A549 treated with GW870086 at 1 μM for 4 hours (cell line): ENCODE measurements at places on chromosomes 3 and 15. TPM values are rescaled to one million over a fixed set of nuclear protein-coding genes. Genes with fewer than 3 reads are reported as not detected.

Gene CLRN1
- not detected in 5 replicates for total RNA-seq

Gene DLEC1
- 0.06 TPM in 1 of 5 replicates, not detected in the others for total RNA-seq

Gene GRK7
- total RNA-seq = not detected in 5 replicates

Gene AMIGO3
- total RNA-seq = 0.52 to 1.8 TPM (median 0.64 TPM) in 5 replicates

Gene ARNT2
- total RNA-seq = 13.6 to 18.5 TPM (median 16.2 TPM) in 5 replicates

Gene WDR53
- 8.3 to 11.3 TPM (median 10.2 TPM) in 5 replicates for total RNA-seq

Gene GOLGA8J
- total RNA-seq = 0.10 TPM in 1 of 5 replicates, not detected in the others

Gene SLC28A1
- not detected in 5 replicates for total RNA-seq

Gene CLSTN2
- 0.03 to 0.07 TPM (median 0.03 TPM) in 5 replicates for total RNA-seq

Gene MRAS
- total RNA-seq = 7.1 to 11.4 TPM (median 9.2 TPM) in 5 replicates

Gene INAFM2
- 4.8 to 6.6 TPM (median 6.3 TPM) in 5 replicates for total RNA-seq

Gene CTXND1
- total RNA-seq = 0.01 to 0.02 TPM (median 0.02 TPM) in 3 of 5 replicates, not detected in the others

Gene CDCP1
- 9.8 to 11.7 TPM (median 10.5 TPM) in 5 replicates for total RNA-seq

Gene MOBP
- total RNA-seq = 0.09 to 0.37 TPM in 2 of 5 replicates, not detected in the others

Gene DPH3
- total RNA-seq = 20.0 to 29.0 TPM (median 25.6 TPM) in 5 replicates

Gene CLDN11
- 0.17 to 0.32 TPM (median 0.28 TPM) in 4 of 5 replicates, not detected in the other for total RNA-seq

Gene TMEM40
- total RNA-seq = 0.17 to 0.90 TPM (median 0.41 TPM) in 5 replicates

Gene CYP11A1
- total RNA-seq = not detected in 5 replicates

Gene CKMT1B
- total RNA-seq = 2.6 to 5.5 TPM (median 4.8 TPM) in 5 replicates

Gene XYLB
- 3.6 to 4.0 TPM (median 3.8 TPM) in 5 replicates for total RNA-seq

Gene LSAMP
- 0.06 to 0.62 TPM (median 0.20 TPM) in 5 replicates for total RNA-seq

Gene OIP5
- 13.3 to 15.9 TPM (median 14.6 TPM) in 5 replicates for total RNA-seq

Gene MELTF
- total RNA-seq = 52.2 to 72.0 TPM (median 61.8 TPM) in 5 replicates

Gene CDHR4
- total RNA-seq = 0.21 to 0.52 TPM (median 0.32 TPM) in 4 of 5 replicates, not detected in the other

Gene MESP2
- total RNA-seq = 0.30 to 0.47 TPM (median 0.41 TPM) in 5 replicates

Gene DISP2
- total RNA-seq = 0.58 to 2.5 TPM (median 1.6 TPM) in 5 replicates

Gene CEP70
- 4.5 to 7.8 TPM (median 7.3 TPM) in 5 replicates for total RNA-seq

Gene GLDN
- total RNA-seq = 0.03 to 0.10 TPM (median 0.08 TPM) in 3 of 5 replicates, not detected in the others

Gene AADACL2
- not detected in 5 replicates for total RNA-seq

Gene LRRC34
- total RNA-seq = not detected in 5 replicates

Gene SPINK8
- total RNA-seq = not detected in 5 replicates

Gene SLC9C1
- not detected in 5 replicates for total RNA-seq

Gene SENP8
- 1.6 to 2.1 TPM (median 1.7 TPM) in 5 replicates for total RNA-seq

Gene SPTSSB
- 0.10 TPM in 1 of 5 replicates, not detected in the others for total RNA-seq

Gene TF
- total RNA-seq = 0.83 to 3.9 TPM (median 1.4 TPM) in 5 replicates

Gene BFSP2
- total RNA-seq = not detected in 5 replicates

Gene HHLA2
- total RNA-seq = 0.08 to 0.21 TPM in 2 of 5 replicates, not detected in the others

Gene IL5RA
- 0.10 TPM in 1 of 5 replicates, not detected in the others for total RNA-seq

Gene CFAP20DC
- total RNA-seq = 1.5 to 3.2 TPM (median 2.6 TPM) in 5 replicates

Gene COLQ
- 0.23 to 0.65 TPM (median 0.26 TPM) in 5 replicates for total RNA-seq

Gene LAMB2
- 86.4 to 110 TPM (median 98.1 TPM) in 5 replicates for total RNA-seq

Gene ACSBG1
- total RNA-seq = 0.17 to 0.59 TPM (median 0.31 TPM) in 5 replicates

Gene HTR3C
- not detected in 5 replicates for total RNA-seq

Gene NLGN1
- total RNA-seq = not detected in 5 replicates

Gene ATP8B4
- 0.57 to 1.4 TPM (median 0.63 TPM) in 5 replicates for total RNA-seq

Gene GPR62
- total RNA-seq = not detected in 5 replicates

Gene IGDCC3
- 0.09 to 0.23 TPM (median 0.16 TPM) in 5 replicates for total RNA-seq

Gene TLR9
- total RNA-seq = 0.09 TPM in 1 of 5 replicates, not detected in the others

Gene TTC21A
- 1.3 to 2.5 TPM (median 1.9 TPM) in 5 replicates for total RNA-seq

Gene IGF2BP2
- 8.7 to 12.0 TPM (median 10.8 TPM) in 5 replicates for total RNA-seq

Gene PGBD4
- 0.96 to 1.7 TPM (median 1.6 TPM) in 5 replicates for total RNA-seq

Gene CP
- 4.6 to 7.4 TPM (median 6.4 TPM) in 5 replicates for total RNA-seq

Gene TERB2
- total RNA-seq = not detected in 5 replicates

Gene SLC22A13
- total RNA-seq = 0.07 to 0.10 TPM in 2 of 5 replicates, not detected in the others

Gene HESX1
- total RNA-seq = 0.21 to 0.75 TPM (median 0.35 TPM) in 4 of 5 replicates, not detected in the other

Gene PRTG
- 8.4 to 11.6 TPM (median 10.3 TPM) in 5 replicates for total RNA-seq

Gene DNAH1
- total RNA-seq = 0.67 to 1.7 TPM (median 0.95 TPM) in 5 replicates

Gene RASA2
- total RNA-seq = 4.0 to 8.1 TPM (median 7.3 TPM) in 5 replicates
